ENCODE measurements at places on chromosomes 5 and 9.

- no peak for DNase-seq
Measured at GRCh38 chr5:109865637-109866036, 175.9 kb downstream of the MAN2A1 start.

- no peak for DNase-seq
Measured at GRCh38 chr5:79157305-79157704, 45.7 kb downstream of the BHMT start.

DNA sequence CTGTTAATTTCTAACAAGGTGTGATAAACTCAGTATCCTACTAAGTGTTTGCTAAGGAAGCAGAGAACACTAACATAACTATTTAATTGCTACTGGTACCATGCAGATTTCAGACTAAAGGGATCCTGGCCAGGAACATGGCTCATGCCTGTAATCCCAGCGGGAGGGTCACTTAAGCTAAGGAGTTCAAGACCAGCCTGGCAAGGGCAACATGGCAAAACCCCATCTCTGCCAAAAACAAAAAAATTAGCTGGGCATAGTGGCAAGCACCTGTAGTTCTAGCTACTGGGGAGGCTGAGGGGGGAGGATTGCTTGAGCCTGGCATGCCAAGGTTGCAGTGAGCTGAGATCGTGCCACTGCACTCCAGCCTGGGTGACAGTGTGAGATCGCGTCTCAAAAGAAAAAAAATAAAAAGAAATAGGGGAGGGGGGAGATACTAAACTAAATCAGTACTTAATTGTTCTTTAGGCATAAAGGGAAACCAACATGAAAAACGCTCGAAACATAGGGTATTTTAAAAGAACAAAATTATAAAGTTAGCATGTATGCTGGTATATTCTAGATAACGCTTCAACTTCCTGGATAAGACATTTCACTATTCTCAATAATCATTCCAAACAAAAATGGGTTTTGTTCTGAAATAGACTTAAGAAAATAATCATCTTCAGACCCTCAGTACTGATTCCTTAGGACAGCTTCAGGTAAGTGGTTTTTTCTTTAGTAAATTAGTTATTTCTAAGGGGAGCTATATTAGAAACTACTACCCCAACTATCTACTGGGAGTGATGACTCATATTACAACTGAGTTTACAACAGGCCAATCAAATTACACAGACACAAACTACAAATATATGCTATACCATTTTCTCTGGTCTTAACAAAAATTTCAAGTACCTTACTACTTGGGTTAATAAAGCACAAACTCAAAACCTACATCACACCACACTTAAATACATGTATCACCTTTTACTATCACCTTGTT lies 3.5 kb downstream of the PANK3 start:
- DNase-seq: no peak

- no peak for DNase-seq
Measured at GRCh38 chr5:90438100-90438499, 28.5 kb upstream of the CETN3 start.

DNA sequence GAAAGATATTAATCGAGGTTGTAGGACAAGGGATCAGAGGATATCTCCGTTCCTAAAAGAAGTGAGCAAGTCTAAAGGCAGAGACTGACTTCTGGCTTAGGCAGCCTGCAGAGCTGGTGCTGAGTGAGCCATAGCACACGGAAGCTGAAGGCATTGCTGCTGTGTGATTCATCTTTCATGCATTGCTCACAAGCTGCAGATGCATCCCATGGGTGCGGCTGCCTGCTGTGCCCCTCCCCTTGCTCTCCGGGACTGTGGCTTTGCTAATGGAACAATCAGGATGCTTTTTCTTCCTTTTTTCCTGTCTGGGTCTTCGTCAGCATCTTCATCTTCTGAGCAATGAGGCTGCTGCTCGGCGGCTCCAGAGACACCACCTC lies 341.4 kb downstream of the DIRAS2 start:
- DNase-seq: no peak

DNA sequence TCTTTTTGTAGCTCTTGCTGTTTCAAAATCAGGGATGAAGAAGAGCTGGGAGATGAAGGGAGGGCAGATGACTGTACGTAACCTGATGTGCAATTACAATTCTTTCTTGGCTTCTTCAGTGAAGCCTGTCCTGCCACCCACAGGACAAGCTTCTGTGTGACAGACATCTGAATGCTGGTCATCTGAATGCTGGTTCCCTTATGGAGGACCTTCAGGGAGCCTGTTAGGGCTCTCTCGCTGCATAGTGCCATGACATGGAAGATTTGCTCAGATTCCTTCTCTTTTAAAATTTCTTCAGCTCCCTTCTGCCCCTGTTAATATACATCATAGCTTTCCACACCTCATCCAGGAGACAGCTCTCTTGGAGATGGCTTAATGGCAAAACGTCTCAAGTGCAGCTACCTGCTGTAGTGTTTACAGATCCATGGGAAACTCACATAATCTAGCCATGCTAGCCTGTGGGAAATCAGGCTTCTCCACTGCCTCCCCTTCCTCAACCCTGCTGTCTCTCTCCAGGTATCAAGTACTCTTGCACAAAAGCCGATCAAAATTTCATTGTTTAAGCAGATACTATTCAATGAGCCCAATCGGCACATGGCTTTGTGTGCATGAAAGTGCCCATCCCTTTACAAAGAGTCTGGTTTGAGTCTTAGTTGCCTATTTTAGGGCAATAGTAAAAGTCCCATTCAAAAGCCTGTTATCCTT lies 134.6 kb downstream of the RAB3C start:
- DNase-seq: no peak

DNA sequence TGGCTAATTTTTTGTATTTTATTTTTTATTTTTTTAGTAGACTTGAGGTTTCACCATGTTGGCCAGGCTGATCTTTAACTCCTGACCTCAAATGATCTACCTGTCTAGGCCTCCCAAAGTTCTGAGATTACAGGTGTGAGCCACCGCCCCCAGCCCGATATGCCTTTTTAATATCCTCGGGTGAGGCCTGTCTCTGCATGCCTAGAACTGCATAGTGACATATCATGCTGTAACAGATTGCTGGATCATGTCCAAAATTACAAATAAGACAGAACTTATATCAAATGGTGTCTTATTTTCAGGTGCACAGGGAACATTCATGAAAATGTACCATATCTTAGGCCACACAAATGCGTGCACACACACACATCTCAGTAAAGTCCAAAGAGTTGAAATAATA lies 39.1 kb upstream of the PJA2 start:
- no peak for DNase-seq

DNA sequence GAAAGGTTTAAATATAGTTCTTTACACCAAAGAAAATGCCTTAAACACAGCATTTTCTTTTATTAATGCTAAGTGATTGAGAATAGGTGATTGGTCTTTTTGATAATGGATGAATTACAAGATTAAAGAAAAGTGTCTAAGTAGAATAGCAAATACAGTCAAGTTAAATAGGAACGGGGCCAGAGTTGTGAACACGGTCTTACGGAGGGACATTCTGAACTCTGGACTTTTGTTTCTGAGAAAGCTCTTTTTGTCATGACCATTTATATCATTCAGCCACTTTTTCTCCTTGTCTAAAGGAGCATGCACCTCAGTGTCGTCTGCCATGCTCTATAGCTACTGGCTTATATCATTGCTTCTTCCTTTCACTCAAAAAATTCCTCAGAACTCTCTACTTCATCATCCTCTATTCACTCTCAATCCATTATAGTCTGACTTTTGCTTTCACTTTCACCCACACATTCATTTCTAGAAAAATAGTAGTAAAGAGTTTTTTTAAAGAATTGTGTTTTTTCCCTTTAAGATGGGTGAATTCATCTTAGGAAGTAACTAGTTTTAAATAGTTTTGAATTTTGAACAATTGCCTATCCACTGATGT lies 263.0 kb upstream of the FBXL7 start:
- no peak for DNase-seq

Data from stimulated activated CD4-positive, alpha-beta T cell treated with anti-CD3 and anti-CD28 coated beads, Interleukin-1b, Interleukin-23, amount 100 ng/mL, for 1 hour (primary cell).